ENCODE measurements at places on chromosomes 12 and 14. TPM values are rescaled to one million over a fixed set of nuclear protein-coding genes. Genes with fewer than 3 reads are reported as not detected.

DNA sequence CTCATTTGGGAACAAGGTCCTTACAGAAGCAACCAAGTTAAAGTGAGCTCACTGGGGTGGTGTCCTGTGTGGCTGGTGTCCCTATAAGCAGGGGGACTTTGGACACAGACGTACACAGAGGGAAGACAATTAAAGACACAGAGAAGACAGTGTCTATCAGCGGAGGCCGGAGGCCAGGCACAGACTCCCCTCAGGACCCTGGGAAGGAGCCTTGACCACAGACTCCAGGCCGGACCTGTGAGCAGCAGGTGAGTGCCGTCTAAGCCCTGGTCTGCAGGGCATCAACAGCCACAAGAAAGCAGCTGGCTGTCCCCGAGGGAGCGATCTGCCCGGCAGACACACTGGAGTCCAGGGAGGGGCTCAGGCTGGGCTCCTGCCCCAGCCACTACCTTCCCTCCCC lies 219.1 kb upstream of the C14orf180 start:
- DNase-seq = no peak

- DNase-seq = no peak
Observed at GRCh38 chr12:5889381-5890047, 55.5 kb downstream of the ANO2 start.

- DNase-seq = no peak
Observed at GRCh38 chr12:57809425-57809824, 9.1 kb downstream of the AVIL start.

- DNase-seq = no peak
Observed at GRCh38 chr14:103537175-103537990, 8.4 kb downstream of the TRMT61A start.

GRCh38 chr12:109369831-109370230 lies 22.1 kb downstream of the MYO1H start:
- DNase-seq = no peak

GRCh38 chr12:131923260-131923659 lies 5.8 kb upstream of the PUS1 start:
- no peak for DNase-seq

DNA sequence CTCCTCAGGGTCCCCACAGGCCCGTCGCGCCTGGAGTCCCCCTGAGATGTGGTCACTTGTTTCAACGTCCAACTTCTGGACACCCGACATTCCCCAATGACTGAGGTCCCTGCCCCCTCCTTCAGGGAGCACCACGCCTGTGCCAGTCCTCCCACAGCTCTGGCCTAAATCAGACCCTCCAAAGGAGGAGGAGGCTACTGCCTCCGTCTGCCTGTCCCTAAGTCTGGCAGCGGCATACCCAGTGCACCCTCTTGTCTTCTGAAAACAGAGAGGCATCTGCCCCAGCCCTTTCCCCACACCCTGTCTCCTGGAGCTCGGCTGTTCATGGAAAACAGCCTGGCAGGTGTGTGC lies 46.2 kb downstream of the TESC start:
- DNase-seq = no peak

DNA sequence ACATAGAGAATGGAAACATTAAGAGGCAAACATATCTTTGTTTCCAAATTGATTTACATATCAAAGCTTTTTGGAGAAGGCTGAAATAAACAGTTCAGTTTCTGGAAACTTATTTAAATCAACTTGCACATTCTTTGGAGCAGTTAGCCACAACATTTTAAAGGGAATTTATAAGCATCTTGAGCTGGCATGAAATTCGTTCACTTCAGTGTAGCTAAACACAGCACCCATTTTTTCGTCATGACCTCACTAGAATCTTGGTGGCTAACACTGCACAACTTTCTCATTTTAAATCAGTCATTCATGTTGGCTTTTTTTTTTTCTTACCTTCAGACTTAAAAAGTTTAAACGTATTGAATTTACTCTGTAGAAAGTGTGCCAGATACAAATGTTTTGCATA lies 1139.9 kb upstream of the FLRT2 start:
- no peak for DNase-seq

GRCh38 chr14:37972941-37973887 lies 234.5 kb upstream of the SSTR1 start:
- no peak for DNase-seq

DNA sequence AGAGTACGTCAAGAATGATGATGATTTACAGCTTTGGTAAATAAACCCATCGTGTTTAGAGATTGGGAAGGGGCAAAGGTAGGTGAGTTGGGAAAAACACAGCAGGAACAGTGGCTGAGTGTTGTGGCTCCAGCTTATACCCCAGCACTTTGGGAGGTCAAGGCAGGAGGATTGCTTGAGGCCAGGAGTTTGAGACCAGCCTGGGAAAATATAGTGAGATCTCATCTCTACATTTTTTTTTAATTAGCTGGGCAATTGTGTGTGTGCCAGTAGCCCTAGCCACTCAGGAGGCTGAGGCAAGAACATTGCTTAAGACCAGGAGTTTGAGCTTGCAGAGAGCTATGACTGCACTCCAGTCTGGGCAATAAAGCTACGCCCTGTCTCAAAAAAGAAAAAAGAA lies 77.1 kb downstream of the RASSF9 start:
- DNase-seq = no peak

GRCh38 chr12:95518944-95519343 lies 32.3 kb downstream of the USP44 start:
- DNase-seq = no peak

DNA sequence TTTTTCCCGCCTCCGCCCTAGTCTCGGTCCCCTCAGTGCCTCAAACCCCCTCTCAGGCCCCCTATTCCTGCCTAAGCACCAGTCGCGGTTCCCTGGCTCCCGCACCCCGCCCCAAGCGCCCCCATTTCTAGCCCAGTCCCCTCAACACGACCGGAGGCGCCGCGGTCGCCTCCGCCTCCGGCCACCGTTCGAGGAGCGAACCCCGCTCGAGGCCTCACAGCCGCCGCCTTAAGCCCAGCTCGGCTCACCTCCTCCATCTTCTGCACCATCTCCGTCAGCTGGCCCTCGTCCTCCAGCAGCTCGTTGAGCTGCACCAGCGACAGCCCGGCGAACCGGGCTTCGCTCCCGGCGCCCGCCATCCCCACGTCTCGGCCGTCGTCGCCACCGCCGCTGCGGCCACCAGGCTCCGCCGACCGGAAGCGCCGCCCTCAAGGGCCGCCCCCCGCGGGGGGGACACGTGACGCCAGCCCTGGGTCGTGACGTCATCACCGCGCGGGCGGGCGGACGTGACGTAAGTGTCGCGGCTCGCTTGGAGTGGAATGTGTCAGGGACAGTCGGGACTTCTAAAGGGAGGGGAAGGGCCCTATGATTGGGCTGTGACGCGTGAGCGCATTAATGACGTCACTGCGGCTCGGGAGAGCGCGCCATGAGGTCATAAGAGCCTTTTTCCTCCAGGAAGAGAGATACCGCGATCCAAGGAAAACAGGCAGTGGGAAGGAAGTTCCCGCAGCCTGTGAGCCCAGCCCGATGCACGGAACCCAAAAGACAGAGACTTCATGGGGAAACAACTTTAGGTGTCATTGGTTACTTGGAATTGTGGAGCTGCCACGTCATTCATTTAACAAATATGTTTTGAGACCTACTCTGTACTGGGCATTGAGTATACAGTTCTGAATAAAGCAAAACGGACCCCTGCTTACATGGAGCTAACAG lies at the start of gene VPS37B:
Gene VPS37B (minus strand): TSS at position 421 of the 933 bp plus-strand sequence. CDS start 62 bp downstream, at position 359.
- no peak for DNase-seq

GRCh38 chr12:99745895-99746294 lies 98.3 kb downstream of the GARIN6 start:
- no peak for DNase-seq

DNA sequence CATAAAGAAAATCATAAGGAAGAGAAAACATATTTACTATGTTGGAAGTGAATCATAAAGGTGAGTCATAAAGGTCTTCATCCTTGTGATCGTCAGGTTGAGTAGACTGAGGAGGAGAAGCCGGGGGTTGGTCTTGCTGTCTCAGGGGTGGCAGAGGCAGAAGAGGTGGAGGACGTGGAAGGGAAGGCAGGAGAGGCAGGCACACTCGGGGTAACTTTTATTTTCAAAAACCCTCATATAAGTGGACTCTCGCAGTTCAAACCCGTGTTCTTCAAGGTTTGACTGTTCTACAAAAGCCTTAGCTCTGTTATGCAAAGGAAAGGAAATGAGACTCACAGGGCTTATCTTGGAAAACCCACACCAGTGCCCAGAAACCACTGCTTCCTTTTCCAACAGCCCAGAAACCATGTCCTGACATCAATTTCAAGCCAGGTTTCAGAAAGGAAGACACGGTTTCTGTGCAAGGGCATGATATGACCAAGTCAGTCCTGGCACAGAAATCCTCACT lies 14.0 kb downstream of the SMCO2 start:
- DNase-seq = no peak

DNA sequence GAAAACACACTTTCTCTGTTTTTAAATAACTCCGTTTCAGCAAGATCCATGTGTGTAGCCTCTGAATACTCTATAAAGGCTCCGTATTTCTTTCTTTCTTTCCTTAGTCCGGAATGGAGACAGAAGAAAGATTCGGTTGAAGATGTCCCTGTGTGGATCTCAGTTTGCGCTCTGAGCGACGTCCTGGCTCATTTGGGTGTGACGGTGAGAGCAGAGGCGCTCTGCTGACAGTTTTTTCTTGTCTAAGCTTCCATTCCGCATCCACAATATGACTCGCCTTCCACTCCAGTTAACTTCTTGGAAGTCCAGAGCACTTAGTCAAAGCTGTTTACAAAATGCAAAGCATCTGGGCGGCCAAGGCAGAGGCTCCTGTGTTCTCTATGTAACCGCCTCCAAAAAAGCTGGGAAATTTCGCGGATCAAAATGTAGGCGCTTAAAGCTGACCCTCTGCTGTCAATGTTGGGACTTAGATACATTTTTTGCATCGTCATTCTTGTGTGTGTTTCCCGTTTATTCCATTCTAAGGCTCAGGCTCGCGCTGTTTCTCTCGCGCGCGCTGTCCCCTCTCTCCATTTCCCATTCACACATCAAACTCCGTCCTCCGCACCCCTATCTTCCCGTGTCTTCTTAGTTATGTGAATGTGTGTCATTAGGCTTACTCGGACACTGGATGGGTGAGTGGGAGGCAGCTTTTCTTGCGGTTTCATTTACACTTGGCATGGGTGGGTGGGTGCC lies 880 bp upstream of the FLRT2 start:
- no peak for DNase-seq

DNA sequence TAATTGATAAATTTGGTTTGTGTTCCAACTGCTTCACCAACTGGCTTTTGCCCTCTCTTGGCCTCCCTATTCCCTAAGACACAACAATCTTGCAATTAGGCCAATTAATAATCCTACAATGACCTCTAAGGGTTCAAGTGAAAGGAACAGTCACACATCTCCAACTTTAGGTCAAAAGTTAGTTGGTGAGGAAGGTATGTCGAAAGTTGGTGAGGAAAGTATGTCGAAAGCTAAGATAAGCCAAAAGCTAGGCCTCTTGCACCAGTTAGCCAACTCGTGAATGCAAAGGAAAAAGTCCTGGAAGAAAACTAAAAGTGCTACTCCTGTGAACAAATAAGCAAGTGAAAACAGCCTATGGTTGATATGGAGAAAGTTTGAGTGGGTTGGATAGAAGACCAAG lies 32.6 kb downstream of the EGLN3 start:
- DNase-seq = no peak

DNA sequence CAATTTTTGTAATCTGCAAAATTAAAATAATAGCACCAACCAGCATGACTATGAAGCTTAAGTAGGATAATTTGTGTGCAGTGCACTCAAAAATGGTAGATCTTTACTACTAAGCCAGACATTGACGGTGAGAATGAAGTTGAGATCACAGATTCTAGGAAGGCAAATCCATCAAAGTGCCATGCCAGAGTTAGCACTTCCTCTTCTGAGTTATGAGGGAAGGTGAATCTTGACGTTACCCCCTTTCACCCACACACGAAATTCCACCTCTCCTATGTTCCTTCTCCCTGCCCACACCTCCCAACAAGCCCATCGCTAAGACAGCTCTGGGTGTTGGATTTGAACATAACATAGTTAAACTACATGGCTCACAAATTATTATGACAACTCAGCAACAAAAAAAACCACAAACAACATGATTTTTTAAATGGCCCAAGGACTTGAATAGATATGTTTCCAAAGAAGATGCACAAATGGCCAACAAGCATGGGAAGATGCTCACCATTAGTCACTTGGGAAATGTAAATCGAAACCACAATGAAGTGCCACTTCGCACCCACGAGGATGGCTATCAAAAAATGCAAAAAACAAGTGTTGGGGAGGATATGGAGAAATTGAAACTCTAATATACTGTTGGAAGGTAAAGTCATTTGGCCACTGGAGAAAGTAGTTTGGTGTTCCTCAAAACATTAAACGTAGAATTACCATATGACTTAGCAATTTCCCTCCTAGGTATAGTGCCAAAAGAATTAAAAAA lies 119.3 kb upstream of the RAP1B start:
- no peak for DNase-seq

GRCh38 chr14:42112108-42112507 lies 505.4 kb downstream of the LRFN5 start:
- no peak for DNase-seq

GRCh38 chr12:98595243-98595988 lies 1.9 kb downstream of the SLC25A3 start:
- DNase-seq = no peak

GRCh38 chr12:56931474-56931978 lies 2.7 kb downstream of the SDR9C7 start:
- no peak for DNase-seq

DNA sequence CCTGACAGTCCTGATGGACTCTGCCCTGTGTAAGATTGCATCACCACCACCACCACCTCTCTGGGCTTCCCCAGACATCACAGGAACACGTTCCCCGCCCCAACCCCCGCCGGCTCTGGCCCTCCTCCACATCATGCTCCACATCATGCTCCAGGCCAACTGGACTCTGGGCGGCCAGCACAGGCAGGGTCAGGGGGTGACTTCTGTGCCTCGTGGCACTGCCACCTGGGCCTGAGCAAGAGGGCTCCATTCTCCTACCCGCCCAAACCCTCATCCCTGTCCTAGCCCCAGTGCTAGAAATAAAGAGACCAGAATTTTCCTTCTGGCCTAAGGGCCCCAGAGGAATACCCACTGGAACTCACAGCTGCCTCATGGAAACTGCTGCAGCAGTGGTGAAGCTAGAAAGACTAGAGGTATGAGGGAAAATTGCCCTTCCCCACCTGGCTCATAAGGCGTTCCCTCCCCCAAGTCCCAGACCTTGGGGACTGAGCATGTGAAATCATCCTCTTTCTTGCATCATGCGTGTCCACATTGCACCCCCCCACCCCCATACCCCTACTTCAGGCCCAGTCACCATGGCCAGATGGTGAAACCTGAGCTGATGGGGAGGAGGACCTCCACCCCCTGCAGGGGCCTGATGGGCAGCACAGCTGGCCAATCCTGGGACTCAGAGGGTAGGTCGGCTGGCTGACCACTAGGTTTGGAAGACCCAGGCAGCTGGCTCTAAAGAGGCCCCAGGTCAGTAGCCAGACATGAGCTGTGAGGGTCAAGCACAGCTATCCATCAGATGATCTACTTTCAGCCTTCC lies at the start of gene INHBE:
Gene INHBE (plus strand): TSS at position 742 of the 808 bp plus-strand sequence. CDS start 230 bp downstream, outside the sequence.
- no peak for DNase-seq

- DNase-seq = no peak
Observed at GRCh38 chr12:109963330-109963729, 32.8 kb downstream of the GIT2 start.

GRCh38 chr12:89129167-89129870 lies 223.0 kb downstream of the DUSP6 start:
- no peak for DNase-seq

APOF gene
- not detected for total RNA-seq

TUNAR gene
- not detected for total RNA-seq

SELPLG gene
- total RNA-seq = 2.5 TPM

MAP1LC3B2 gene
- 0.76 TPM for total RNA-seq

CYP46A1 gene
- total RNA-seq = not detected

SLC8A3 gene
- total RNA-seq = 0.09 TPM

KLHL33 gene
- not detected for total RNA-seq

KRT71 gene
- not detected for total RNA-seq

IL26 gene
- 1.3 TPM for total RNA-seq

Measured in esophagus squamous epithelium (tissue), 5 donors.